HT-29 (cell line): ENCODE measurements at places on chromosomes 6 and 20.
A peak's percentile ranks its signal among the peaks of the same experiment; 100 is the strongest.

DNA sequence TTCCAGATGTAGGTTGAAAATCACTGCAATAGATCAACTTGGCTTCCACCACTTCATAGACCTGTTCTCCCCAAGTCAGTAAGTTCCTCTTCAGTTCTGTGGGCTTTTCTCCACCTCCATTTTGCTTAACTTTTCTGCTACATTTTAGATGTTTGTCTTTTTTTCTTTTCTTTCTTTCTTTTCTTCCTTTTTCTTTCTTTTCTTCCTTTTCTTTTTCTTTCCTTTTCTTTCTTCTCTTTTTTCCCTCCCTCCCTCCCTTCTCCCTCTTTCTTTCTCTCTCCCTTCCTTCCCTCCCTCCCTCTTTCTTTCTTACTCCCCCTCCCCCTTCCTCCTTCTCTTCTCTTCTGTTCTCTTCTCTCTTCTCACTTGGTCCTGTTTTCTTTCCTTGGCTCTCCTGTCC, 6.9 kb upstream of the FAM8A1 start:
- DNase-seq, result no peak

DNA sequence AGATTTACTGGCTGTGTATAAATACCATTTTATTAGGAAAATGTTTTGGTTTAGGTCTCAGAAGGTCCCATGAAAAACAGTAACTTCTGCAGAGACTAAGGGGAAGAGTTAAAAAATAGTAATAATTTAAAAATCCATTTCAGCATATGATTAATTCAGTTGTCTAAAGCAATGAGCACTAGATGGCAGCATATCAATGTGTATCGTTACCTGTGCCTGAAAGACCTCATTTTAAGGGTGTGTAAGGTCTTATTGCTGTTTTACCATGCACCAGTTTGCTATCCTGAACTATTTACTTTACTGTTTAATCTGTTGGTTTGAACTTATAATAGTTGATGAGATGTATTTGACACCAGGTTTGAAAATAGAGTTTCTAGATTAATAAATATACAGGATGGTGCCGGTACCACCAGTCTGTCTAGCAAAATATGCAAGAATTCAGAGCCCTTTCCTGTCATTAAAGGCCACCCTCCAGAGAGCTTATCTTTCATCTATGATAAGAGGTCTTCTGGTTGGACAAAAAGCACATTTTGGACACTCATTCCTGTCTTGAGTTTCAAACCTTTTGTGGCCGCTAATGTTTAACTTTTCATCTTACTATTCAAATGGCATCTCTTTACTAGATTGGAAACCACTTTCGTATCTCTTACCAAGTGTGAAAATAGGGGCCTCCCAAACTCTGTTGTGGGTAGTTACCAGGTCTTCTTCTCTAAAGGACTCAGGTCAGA, 8.9 kb upstream of the AHI1 start:
- peak; percentile 62 for DNase-seq

DNA sequence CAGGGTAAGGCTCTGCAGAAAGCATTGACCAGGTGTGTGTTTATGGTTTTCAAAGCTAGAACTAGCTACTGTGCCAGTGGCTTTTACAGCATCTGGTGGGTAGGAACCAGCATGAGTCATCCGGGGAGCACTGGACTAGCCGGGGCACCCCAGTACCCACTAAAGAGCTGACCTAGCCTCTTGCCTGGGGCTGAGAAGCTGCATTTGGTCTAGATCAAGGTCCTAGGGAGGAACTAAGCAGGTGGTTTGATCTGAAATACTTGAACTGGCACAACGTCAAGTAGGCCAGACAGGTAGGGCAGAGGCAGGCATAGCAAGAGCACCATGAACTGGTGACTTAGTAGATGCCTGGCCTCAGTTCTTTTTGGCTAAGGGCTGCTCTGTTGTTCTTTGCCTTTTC, 109.8 kb upstream of the PTPRK start:
- peak; percentile 62 for DNase-seq

GRCh38 chr6:107657755-107658461, 166.2 kb downstream of the SCML4 start:
- no peak for DNase-seq

DNA sequence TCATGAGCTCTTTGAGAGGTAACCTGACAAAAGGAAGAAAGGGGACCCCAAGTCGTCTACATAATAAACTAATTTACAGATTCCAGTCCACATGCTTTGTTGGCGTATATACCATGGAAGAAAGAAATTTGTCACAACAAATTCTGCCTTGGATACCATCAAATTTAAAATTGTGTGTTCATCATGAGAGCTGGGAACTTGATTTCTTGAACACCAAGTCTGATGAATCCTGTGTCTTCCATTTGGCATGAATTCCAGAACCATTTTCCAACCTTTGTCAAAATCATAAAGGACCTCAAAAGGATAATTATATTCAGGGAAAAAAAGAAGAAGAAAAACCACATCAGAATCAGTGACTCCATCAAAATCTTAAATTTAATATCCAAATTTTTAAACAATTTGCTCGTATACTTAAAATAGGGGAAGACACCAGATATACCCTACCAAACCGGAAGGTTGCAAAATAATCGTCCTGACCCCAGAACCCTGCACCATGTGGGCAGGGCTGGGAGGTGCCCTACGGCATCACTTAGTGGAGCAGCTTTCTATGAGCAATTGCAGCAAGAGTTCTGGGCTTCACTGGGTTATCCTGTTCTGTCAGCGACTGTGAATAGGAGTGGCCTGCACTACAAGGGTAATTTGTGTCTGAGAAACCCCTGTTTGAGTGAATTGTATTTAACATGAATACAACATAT, 74.1 kb upstream of the INSM1 start:
- no peak for DNase-seq

DNA sequence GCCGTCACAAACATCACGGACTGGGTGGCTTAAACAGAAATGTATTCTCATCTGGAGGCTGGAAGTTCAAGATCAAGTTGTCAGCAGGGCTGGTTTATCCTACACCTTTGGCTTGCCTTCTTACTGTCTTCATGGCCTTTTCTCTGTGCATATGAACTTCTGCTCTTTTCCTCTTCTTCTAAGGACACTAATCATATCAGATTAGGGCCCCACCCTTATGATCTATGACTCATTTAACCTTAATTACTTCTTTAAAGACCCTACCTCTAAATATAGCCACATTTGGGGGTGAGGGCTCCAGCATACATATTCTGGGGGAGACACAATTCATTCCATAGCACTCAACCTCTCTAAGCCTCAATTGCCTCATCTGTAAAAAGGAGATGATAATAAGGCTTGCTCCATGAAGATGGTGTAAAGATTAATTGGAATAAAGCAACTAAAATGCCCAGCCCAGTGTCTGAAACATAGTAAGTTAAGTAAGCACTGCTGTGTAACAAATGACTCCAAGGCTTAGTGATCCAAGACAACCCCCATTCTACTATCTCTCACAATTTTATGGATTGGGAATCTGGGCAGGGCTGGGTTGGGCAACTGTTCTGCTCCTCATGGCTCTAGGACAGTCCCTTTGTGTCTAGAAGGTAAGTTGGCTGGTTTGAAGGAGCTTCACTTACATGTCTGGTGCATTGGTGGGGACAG, 119.8 kb downstream of the BANF2 start:
- DNase-seq, result no peak

GRCh38 chr6:143804835-143805239, 38.3 kb upstream of the LTV1 start:
- DNase-seq, result no peak

DNA sequence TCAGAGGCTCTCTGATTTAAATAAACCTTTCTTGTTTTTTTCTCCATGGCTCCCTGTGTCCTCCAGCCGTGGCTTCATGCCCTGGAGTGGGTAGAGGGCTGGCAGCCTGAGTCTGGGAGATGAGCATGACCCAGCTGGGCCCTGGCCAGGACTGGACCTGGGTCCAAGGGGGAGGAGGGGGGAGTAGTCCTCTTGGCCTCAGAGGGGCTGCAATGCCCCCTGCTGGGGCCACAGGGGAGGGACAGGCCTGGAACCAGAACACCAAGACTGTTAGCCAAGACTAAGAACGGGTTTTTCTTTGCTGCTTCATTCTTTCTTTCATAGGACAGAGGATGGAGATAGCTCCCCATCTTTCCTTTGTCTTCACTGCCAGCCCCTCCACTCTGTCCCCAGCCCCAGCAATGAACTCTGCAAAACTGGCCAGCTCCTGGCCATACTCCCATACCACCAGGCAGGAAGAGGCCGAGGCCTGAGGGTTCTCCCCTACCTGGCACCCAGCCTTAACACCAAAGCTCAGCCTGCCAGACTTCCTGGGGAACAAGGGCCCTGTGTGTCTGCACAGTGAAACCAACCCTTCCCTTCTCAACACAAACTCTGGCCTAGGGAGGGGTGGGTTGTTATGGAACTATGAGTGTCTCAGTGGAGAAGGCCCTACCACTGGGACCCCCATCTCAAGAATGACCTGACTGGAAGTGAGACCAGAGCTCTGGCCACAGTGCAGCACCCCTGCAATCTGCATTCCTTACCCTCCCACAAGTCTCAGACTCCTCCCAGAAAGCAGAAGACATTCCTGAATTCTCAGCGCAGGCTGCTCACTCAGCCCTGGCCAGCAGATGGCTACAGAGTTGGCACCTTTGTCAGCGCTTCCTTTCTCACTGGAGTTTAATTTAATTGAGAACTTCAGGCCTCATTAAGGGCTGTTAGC, 11.0 kb downstream of the SLC29A1 start:
- peak; percentile 81 for DNase-seq

- DNase-seq, result no peak
Observed at GRCh38 chr6:163579111-163579879, 164.8 kb downstream of the QKI start.

DNA sequence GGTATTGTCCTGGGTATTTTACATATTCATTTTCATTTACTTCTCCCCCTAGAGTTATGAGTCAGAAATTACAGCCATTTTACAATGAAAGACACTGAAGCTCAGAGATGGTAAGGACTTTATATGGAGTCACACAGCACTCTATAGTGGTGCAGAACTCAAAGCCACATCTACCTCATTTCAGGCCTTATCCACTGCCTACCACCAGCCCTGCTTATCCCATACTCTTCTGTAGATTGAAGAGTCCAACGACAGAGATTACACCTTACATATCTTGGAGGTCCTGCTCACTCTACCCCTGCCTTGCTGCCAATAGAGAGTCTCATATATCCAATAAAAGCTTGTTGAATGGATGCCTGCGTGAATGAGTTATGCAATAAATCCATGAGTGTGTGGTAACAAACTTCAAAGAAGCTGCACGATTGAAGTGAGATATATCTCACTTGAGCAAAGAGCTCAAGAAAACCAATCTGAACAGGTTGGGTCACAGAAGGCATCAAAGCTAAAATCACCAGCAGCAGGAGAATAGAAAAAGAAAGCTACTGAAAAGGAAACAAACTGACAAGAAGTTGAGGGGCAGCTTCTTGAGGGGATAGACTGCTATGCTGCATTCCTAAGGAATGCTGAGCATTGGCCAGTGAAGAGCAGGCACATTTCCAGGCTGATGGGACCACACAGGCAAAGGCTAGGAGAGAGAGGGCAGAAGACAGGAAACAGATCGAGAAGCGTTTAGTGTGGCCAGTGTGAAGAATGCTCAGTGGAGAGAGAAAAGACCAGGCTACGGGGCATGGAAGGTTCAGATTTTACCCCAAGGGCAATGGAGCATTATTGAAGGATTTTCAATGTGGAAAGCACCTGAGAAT, 585.6 kb downstream of the DHX35 start:
- DNase-seq, result no peak

DNA sequence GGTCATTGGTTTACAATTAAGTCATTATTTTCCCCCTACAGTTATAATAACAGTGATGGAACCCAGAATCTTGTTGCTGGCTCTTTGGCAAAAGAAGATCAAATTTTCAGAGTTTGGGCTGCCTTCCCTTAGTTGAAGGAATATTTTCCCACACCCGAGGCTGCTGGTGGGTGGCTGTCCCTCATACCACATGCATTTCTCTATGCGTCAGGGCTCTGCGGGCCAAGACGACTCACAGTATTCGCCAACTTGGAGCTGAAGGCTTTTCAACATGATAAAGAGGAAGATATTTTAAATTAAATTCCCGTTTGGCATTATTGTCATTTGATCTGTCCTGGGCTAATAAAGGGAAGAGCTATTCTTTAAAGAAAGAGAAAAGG, 102.2 kb upstream of the SASH1 start:
- no peak for DNase-seq

GRCh38 chr20:7379621-7380220, 560.5 kb downstream of the HAO1 start:
- no peak for DNase-seq

GRCh38 chr20:25750220-25750764, 53.6 kb upstream of the ZNF337 start:
- no peak for DNase-seq

DNA sequence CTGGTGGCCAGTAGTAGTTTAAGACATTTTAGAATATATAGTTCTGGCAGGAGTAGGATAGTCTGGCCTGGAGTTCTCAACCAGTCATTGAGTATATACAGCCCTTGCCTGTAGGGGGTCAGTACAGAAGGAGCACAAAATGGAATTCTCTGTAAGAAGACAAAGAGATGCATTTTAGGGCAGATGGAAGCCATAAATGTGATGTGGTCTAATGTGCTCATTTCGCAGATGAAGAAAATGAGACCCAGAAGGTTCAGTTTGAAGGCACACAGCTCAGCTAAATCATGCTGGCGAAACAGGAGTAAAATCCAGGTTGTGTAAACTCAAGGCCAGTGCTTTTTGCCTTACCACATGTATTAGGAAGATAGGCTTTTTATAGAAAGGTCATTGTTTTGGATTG, 29.6 kb downstream of the QKI start:
- no peak for DNase-seq

- no peak for DNase-seq
Observed at GRCh38 chr20:20668639-20669038, 43.8 kb downstream of the RALGAPA2 start.

DNA sequence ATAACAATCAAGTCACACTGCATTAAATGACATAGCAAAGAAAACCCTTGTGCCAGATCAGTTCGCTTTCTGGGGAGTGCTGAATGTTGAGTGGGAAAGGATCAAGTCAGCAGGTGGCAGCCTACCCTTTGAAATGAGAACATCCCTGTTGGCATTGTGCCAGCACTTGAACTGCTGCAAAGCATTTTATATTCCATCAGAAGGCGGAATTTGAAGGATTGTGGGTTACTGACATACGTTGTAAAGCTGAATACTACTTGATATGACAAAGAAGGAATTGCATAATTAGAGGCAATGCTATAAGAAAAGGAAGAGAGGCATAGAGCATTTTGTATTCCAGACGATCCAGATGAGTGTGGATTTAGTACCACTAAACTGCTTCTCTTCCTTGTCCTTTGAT, 26.5 kb downstream of the BCKDHB start:
- peak; percentile 73 for DNase-seq

DNA sequence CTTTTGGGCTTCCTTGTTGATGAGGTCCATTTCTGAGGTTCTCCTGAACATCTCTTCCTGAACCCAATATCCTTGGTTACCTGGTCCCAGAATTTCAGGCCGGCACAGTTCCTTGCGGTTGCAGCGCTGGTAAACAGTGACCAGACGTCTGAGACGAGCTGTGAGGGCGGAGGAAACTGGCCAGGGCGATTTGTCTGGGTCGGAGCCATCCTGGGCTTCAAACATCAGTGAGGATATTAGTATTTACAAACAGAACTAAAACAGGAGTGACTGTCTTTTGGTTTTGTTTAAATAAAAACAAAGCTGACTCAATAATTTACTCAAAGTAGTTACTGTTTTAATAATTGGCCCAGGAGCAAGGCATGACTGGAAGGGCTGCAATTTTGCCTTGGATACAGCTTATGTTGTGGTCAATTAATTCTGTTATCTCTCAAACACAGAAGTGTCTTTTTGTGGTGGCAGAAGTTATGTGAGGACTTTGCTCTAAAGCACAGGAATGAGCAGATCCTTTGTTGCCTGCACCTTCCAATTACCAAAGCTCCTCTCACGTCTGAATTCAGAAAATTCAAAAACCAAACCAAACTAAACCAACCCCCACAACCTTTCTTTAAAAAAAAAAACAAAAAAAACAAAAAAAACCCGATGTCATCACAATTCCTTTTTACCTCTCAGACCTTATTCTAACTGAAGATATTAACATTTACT, 58.7 kb upstream of the EMILIN3 start:
- DNase-seq, result no peak
